Activated CD4-positive, alpha-beta T cell treated with anti-CD3 and anti-CD28 coated beads, Interleukin-2, amount 50 U/mL, for 1 hour (primary cell): ENCODE measurements at places on chromosomes 2 and 18.
A peak's percentile ranks its signal among the peaks of the same experiment; 100 is the strongest.

- no peak for DNase-seq
Observed at GRCh38 chr2:671787-672605, 5.2 kb downstream of the TMEM18 start.

GRCh38 chr2:27370816-27371620 lies 602 bp downstream of the SNX17 start:
- peak; percentile 18 for DNase-seq

DNA sequence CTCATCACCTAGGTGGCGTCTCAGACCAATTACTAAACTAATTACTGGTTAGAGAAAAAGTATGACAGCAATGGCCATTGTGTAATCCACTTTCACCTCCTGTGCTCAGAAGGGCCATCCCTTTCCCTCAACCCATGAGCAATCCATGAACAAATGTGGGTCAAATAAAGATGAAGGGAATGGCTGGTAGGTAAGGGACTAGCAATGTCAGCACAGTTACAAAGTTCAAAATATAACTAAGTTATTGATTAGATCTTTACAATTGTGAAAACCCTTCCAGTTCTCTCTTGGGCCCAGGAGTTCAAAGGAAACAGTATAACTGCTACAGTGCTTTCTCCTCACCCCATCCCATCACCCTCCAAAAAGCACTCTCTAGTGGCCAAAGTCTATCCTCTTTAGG lies 98.3 kb downstream of the DTNA start:
- no peak for DNase-seq

DNA sequence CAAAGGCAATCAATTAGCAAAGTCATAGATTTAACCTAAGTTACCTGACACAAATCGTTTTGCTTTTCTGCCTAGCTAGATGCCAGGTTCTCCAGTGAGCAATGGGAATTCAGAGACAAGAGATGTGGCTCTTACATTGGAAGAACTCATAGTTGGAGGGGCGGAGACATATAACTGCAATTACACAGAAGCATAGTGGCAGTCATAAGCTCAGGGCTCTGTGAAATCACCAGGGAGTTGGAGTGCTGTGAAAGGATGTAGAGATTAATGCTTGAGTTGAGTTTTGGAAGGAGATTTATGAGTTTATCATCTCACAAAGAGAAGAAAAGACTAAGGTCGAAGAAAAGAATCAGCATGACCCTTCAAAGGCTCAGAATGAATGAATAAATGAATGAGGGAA lies 457.2 kb upstream of the TRIB2 start:
- DNase-seq = no peak
